ENCODE measurements at places on chromosomes 4 and X.

GRCh38 chr4:94451051-94451694 is 569 bp upstream of the PDLIM5 start:
- no peak for DNase-seq

- no peak for DNase-seq
Observed at GRCh38 chrX:120549483-120550452, 11.0 kb downstream of the CUL4B start.

- DNase-seq: no peak
Observed at GRCh38 chrX:1493877-1494510, 41.3 kb upstream of the ASMTL start.

DNA sequence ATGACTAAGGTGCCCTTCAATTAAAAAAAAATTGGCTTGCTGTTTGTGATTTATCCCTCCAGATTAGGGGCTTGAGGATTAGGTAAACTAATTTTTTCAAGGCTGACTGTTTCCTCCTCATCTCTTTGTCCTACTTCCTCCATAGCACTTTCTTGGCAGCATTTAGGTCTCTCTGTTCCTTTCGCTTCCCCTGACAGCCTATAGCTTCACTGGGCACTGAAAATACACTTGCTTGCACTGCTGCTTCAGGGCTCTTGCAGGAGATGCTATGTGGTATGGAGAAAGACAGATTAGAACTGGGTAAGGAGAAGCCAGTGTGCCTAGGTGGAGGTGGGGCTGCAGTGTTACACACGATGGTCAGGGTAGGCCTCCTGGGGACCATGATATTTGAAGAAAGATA is 112.3 kb upstream of the SFRP2 start:
- no peak for DNase-seq

DNA sequence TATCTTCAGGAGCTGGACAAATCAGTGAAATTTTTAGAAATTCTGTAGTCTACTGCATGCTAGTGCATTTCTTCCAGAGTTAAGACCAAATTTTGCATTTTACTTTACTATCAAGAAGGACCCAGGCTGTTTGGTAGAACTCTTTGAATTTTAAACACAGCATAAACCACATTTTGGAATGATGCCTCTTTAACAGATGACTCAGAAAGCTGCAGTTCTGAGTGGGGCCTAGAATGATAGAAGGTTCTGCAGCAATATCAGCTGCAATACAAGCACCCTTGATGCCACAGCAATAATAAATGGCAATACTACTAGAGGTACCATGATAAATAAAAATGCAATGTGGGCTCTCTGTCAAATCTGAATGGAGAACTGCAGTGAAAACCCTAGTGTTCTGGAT is 198.7 kb downstream of the TMA16 start:
- DNase-seq: no peak

DNA sequence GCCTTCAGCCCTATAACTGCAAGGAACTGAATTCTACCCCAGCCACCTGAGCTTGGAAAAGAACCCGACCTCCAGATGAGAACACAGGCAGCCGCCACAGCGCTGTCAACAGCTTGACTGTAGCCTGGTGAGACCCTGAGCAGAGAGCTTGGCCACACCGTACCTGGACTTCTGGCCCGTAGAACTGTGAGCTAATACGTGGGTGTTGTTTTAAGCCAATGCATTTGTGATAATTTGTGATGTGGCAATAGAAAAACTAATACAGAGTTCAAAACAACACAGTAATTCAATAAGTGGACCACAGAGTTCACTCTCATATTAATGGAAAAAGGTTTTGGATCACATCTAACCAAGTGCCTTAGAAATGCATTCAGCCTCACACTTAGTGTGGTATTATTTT is 96.6 kb upstream of the TBL1X start:
- no peak for DNase-seq

All from stimulated activated CD8-positive, alpha-beta memory T cell treated with anti-CD3 and anti-CD28 coated beads, Interleukin-15, amount 100 ng/mL, for 24 hours (primary cell).